Activated naive CD4-positive, alpha-beta T cell treated with anti-CD3 and anti-CD28 coated beads, Interleukin-2, amount 50 U/mL, for 16 hours (primary cell): ENCODE measurements at places on chromosomes 7 and 10.

DNA sequence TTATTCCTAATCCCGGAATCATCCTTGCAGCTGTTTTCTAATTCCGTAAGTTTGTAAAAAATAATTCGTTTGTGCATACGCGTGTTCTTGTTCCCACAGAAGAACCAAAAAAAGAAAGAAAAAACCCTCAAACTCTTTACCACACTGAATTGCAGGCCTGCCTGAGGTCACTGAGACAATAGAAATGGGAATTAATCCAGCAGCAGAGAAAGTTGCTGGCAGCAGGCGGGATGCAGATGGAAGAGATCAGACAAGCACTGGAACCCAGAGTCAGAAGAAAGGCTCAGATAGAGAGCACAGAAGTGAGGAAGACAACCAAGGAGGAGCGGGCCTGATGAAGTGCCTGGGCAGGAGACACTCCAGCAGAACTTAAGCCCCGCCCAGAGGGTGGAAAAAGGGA lies 141.5 kb upstream of the VWC2 start:
- no peak for DNase-seq

- no peak for DNase-seq
These were observed 7.2 kb downstream of the CPA2 start for GRCh38 chr7:130273933-130274255.

DNA sequence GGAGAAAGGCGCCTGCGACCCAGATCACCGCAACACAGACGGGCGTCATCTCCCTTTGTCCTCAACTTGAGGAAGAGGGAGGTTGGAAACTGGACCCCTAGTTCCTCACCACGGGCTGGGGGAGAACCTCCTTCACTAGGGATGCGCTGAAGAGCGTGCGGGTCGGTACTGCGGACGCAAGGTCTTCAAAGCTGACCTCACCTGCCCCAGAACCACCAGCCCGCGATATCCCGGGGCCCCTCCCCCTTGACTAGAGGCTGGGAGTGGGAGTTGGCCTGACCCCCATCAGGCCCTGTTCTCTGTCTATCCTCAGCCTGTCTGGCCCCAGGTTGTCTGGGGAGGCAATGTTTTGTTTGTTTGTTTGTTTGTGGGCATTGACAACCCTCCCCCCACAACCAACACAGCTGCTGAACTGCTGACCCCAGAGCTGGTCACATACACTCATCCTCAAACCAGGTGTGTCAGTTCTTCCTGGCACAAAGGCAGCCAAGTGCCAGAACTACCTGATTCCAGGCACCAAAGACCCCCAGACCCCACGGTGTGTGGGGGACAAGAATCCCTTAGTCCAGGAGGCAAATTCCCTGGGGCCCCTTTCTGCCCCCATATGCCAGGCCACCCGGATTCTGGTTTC lies 2.9 kb downstream of the NPM3 start:
- no peak for DNase-seq

DNA sequence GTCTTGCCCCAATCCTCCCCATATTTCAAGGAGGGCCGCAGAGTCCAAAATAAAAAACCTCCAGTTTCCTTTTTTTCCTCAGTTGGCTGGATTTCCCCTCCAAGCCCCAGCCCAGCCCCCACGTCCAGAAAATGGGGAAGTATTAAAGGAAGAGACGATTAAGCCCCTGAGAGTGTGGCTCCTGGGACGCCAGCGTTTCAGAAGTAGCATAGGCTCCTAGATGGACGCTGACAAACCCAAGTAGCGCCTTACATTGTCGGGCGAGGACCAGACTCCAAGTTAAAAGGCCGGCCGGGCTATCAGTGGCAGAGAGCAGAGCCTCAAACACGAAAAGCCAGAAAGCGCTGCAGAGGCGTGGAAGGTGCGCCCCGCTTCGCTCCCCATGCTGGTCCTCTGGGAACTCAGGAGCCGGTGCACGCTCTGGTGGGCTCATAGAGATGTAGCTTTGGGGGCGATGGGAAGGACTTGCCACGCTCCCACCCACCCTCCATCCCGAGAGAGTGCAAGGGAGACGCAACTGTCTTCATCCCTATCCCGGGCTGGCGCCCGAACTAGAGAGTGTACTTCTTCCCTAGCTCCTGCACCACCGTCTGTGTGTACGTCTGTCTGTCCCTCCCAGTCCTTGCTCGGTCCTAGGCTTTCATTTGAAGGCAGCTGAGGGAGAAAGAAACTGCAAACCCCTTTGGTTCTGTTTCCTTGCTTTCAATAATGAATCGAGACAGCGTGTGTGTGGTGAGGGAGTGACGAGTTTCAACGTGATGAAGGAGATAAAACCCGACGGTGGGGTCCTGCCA lies 6.3 kb upstream of the EMX2 start:
- no peak for DNase-seq

DNA sequence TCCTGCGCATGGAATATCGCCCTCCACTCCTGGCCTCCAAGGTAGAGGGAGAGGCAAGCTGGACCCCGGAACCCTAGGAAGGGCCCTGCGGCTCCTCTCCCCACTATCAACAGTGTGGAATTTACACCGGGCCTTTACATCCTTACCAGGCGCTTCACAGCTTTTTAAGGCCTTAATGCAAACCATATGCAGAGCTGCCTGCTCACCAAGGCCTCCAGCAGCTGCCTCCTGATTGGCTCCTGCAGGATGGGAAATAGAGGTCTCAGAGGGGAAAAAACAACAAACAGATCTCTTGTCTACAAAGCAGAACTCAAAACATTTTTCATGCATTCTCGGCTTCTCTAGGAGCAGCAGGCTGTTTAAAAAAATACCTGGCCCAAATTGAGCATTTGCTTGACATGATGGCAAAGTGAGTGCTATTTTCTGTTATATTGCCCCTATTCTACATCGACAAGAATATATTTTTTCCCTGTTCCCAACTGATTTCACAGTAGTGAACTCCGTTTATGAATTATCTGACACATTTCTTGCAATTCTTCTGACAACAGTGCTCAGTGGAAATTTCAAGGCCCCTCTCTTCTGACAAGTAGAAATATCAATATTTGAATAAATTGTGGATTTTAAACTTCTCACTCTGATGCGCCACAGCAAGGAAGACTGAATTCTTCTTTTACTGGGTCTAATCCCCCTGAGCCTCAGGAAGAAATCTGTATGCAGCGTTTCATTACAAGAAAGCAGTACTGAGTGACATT lies 51.7 kb downstream of the EBF3 start:
- DNase-seq = no peak

DNA sequence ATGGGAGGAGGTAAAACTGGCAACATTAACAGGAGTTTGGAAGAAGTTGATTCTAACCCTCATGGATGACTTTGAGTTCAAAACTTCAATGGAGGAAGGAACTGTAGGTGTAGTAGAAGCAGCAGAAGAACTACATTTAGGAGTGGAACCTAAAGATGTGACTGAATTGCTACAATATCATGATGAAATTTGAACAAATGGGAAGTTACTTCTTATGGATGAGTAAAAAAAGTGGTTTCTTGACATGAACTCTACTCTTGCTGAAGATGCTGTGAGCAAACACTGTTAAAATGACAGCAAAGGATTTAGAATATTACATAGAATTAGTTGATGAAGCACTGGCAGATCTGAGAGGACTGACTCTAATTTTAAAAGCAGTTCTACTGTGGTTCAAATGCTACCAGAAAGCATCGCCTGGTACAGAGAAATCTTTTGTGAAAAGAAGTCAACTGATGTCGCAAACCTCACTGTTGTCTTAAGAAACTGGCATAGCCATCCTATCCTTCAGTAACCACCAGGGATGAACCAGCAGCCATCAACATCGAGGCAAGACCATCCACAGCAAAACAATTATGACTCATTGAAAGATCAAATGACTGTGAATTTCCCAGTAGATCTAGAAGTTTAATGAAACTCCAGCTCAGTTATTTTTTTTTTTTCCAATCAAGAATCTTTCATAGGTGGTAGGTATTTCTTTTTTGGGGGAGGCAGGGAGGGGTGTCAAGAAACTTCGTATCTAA lies 20.8 kb downstream of the BRAF start:
- no peak for DNase-seq

DNA sequence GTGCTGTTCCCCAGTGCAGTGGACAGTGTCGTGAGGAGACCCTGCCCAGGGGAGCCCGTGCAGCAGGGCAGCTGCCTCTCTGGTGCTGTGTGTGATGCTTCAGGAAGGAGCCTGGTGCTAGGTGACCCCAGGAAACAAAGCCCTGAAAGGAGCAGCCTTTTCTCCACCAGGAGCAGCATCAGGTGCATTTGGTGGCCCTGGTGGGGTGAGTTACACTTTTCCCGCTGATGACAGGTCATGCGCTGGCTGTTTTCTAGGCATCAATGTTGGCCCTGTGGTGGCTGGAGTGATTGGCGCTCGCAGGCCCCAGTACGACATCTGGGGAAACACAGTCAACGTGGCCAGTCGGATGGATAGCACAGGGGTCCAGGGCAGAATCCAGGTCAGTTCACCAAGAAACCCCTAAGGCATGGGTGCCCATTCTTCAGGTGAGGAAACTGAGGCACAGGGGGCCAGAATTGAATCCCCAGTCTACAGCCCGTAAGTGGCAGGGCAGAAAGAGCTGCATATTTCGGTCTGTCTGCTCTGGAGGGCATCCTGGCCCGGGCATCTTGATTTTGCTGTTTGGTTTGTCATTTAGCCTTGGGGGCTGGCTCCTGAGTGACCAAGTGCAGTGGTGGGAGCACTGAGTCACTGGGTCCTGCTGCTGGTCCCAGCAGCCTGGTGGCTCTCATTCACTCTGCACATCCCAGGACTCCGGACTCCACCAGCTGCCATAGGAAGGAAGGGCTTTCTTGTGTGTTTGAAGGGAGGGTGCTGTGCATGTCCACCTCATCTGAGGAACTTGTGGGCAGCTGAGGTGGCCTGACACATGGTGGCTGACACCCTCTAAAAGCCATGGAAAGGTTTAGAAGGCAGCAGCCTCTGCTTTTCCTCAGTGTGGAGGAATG lies 136.3 kb downstream of the ADCY1 start:
- no peak for DNase-seq
